GM19239 (cell line): ENCODE measurements at places on chromosomes 3 and 15.

- no peak for DNase-seq
Observed at GRCh38 chr15:88467935-88468528, 524 bp downstream of the MRPS11 start.

GRCh38 chr15:71698742-71699141 lies 111.6 kb upstream of the NR2E3 start:
- DNase-seq, result no peak

DNA sequence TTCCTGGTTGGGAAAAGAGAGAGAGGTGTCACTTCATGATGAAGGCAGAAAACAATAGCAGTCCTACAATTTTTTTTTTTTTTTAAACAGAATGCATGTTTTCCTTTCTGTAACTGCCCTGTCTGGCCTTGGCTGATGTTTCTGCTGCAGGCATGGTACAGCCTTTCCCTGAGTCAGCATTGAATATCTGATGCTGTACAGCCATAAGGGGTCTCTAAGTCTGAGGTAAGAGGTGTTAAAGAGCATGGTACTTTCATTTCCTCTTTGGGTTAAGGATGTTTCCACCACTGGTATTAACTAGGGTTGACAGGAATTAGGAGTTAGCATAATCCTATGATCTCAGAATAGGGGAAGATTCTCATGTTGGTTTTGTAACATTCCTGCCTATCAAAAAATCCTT lies 147.4 kb downstream of the CHST2 start:
- DNase-seq, result peak; percentile 4

- no peak for DNase-seq
Observed at GRCh38 chr3:157602424-157602823, 99.2 kb upstream of the VEPH1 start.

- no peak for DNase-seq
Observed at GRCh38 chr15:48318131-48318530, 13.1 kb upstream of the DUT start.

DNA sequence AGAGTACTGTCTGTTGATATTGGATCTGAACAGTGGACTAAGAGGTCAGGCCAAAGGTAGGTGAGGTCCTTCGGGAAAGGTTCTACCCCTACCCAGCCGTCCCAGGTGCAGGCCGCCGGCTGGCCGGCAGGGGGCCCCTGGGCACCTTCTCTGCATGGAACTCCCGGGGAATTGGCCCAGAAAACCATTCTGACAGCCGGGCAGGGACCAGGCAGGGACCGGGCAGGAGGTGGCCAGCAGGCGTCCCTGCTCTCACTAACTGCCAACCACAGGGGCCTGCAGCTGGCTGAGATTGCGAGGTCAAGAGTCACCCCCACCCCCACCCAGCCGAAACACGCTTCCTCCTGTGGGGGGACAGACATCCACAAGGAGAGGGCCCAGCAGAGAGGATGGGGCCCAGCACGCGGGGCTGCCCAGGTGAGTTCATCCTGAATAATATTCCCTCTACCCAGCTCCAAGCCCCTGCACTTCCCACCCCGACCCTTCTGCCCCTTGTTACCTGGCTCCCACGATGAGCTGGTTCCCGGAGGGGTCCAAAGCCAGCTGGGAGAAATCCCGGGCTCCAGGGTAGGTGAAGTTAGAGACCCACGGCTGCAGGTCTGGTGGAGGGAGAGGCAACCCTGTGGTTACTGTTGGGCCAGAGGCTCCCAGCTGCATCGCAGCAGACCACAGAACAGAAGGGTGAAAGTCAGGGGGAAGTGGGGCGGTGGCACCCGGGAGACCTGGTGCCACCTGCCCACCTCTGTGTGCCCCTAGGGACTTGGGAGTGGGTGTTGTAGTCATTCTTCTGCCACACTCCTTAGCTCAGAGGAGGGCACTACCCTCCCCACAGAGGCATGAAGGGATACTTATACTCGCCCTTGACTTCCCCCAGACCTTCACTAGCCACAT lies 84.4 kb downstream of the SEMA5B start:
- peak; percentile 59 for DNase-seq

DNA sequence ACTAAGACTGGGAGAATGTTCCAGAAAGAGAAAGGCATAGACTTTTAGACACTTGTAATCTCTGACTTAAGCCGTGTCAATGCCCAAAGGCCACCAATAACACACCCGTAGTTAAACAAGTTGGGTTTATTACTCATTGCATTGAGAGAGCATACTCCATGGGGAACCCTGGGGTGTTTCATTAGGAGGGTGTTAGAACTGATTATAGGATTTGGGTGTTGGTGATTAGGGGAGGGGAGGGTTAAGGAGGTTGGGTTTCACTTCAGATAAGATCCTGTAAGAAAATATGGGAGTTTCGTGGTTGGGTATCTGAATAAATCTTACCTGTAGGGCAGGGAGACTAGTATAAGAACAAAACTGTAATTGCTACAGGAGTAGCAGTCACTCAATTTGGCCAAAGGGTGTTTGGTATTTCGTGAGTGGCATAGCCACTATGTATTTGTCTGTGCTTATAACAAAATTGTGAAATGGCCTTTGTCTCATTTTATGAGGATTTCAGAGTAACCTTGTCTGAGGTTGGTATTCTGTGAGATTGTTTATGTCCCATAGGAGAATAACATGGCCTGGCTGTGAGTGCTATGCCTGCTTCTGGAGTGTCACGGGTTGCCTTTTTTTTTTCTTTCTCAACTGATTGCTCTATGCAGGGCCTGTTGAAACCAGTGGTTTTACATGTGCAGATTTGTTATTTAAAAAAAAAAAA lies 2.9 kb downstream of the HACD3 start:
- no peak for DNase-seq

- no peak for DNase-seq
Observed at GRCh38 chr3:54240-54639, 142.3 kb upstream of the CHL1 start.

GRCh38 chr15:27327467-27328025 lies 356.6 kb downstream of the GABRG3 start:
- DNase-seq, result no peak

DNA sequence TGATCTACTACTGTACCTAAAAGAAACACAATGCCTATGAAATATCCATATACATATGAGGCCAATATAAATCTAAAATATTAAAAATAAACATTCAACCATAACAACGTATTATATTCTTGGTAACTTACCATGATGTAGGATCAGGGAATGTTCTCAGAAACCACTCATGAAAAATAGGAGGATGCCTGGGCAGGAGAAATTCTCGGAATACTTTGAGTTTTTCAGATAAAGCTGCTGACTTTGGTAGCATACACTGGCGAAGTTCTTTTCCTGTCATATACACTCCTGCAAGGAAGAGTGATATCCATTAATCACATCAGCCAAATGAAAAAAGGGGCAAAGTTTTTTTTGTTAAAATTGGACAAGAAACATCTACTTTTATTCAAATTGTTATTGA lies 11.3 kb upstream of the XRN1 start:
- no peak for DNase-seq

DNA sequence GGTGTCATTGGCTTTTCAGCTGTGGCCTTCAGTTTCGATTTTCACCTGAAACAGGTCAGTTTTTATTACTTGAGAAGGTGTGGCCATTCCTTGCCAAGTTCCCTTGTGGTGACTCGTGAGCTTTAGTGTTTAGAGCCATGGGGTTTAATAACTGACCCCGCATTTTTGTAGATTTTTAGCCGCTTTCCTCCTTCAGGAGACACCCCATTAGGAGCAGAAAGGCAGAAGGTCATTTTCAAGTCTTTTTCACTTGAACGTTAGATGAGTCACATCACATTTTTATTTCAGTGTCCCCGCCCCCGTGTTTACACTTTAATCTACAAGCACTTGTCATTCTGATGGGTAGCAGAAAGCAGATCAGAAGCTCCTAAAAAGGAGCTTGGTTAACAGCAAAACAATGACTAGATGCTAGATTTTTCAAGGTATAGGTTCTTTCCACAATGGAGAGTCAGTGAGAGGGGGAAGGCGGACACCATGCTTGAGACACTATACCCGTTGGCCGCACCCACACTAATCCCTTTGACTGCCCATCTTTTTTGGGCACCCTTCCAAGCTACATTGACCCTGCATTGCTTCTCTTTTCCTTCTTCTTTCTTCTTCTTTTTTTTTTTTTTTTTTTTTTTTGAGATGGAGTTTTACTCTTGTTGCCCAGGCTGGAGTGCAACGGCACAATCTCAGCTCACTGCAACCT lies 132.7 kb downstream of the GHSR start:
- no peak for DNase-seq

DNA sequence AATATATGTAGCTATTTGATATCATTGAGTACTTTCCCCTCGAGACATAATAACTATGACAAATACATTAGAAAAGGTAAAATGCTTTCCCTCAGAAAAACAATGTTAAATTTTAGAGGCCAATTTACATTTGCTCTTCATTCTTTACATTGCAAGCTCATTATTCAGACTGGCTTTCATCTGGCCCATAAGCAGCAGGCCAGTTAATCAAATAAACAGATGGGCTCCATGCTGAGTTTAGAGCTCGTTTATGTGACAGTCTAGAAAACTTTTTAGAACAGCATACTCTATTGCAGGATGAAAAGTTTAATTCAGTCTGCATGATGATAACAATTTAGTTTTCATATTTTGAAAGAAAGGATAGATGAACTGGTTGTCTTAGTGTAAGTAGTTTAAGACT lies 150.6 kb downstream of the DUT start:
- no peak for DNase-seq

DNA sequence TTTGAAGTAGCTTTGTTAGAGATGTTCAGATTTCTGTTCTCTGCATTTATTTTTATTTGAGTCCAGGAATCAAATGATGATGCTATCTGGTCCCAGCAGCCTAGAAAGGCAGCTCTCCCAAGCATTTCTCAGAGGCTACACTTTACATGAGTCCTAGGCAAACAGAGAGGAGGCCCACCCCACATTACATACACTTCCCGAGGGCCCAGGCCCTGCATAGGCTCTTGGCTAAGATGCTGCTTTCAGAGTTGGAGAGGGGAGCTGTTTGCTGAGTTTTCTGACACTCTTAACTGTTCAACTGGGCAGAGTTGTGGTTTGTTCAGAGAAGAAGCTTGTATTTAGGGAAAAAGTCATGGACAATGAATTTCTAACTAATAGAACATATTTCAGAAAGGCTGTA lies 117.9 kb upstream of the RGMA start:
- no peak for DNase-seq
